Frontal cortex (tissue), 4 donors: ENCODE measurements at places on chromosomes 4 and X. TPM values are rescaled to one million over a fixed set of nuclear protein-coding genes. Genes with fewer than 3 reads are reported as not detected.

DNA sequence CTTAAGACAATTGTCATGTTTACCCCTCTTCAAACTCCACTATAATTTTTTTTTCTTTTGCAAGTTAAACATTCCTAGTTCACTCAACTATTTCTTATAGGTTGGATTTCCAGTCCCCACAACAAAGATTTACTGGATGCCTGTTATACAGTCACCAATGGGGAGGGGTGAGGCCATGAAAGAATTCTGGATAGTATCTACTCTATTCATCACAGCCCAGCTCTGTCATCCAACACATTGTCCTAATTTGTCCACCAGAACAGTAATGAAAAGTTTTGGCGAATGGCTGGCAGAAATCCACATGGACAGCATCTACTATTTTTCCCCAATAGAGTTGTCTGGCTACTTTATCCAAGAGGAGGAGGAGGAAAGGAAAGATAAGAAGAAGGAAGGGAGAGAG is 192.7 kb upstream of the S100G start:
- DNase-seq = no peak

- DNase-seq = no peak
Measured at GRCh38 chr4:47109379-47109778, 78.0 kb downstream of the GABRB1 start.

- no peak for DNase-seq
Measured at GRCh38 chr4:144316869-144317268, 176.4 kb upstream of the GYPA start.

- peak; percentile 25 for DNase-seq
Measured at GRCh38 chr4:56468097-56468422, 643 bp downstream of the SRP72 start.

DNA sequence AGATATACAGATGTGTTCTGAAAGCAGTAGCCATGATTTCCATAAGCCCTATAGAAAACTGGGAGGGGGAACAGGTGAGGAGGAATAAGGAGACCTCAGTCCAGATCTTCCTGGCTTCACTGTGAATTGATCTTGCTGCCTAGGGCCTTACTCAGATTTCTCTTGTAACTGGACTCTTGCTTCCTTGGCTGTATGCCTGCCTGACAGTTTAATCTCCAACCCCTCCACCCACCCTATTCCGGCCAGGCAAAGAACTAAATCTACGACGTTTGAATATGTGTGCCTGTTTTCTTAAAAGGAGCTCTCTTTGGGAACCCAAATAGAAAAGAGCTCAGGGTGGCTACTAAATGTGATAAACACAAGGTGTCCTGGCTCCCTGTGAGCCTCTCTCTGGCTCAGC is 173.0 kb downstream of the GPC3 start:
- DNase-seq = no peak

DNA sequence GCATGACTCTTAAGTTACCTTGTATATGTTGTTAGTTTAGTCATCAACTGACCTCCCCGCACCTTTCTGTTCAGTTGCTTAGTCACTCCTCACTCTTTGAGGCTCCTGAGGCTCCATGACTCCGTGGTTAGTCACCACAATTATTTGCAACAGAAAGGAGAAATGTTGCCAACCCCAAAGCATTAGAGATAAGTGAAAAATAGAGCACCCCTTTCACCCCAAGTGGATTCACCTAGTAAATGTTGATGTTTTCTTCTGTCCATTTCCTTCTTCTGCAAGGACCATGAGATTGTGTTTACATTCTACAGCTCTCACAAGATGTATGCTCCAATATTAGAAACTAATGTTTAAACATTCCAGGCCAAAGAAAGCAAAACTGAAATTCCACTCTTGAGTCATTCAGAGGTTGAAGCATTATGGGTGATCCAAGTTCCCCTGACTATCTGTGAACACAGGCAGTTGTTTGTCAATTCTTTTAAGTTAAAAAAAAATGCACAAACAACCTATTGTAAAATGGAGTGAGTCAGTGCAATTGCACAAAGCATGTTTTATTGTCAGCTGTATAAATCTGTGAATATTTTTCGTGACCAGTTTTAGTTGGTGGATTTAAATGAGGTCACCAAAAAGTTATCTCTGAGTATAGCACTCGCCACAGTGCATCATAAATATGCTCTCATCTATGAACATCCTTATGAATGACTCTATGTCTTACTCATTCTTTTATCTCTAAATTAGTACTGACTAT is 552.4 kb upstream of the MAGEB2 start:
- DNase-seq = no peak

DNA sequence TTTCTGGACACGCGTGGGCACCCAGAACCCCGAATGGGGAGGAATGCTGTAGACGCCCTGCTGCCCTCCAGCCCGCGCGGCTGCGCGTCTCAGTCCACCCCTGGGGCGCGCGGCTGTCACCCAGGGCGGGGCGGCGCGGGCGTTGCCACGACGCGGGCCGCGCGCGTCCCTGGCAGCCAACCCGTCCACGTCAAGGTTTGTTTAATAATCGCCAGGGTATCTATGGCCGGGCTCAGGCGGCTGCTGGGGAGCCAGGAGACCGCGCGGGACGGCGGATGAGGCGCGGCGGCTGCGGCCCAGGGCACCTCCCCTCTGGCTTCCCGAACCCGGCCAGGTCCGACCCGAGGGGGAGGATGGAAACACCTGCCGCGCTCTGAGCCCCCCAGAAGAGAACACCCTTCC is at the start of gene SPATA18:
Gene SPATA18 (plus strand): TSS at position 92 of the 402 bp plus-strand sequence. CDS start 401 bp downstream, outside the sequence.
- DNase-seq = no peak

DNA sequence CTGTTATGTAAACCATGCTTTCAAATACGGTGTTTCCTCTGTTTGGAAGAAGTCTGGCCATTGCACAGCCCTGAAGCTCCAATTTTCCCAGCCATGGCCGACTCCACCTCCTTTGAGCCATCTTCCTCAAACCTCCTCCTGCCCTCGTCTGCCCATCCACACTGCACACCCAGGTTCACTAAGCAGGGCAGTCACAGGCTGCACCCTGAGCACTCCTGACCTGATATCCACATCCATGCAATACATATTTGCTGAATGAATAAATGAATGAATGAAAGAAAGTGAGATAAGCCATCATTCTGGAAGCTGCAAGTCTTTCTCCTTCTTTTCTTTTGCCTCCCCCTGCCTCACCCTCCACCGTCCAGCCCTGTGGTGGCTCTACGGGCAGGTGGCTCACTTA is 22.2 kb downstream of the XG start:
- no peak for DNase-seq

- DNase-seq = no peak
Measured at GRCh38 chrX:120428309-120428708, 40.8 kb downstream of the LAMP2 start.

GRCh38 chr4:73055241-73055897 is 14.1 kb downstream of the COX18 start:
- DNase-seq = no peak

GRCh38 chr4:153790962-153791551 is 2.2 kb upstream of the SFRP2 start:
- peak; percentile 40 for DNase-seq

DNA sequence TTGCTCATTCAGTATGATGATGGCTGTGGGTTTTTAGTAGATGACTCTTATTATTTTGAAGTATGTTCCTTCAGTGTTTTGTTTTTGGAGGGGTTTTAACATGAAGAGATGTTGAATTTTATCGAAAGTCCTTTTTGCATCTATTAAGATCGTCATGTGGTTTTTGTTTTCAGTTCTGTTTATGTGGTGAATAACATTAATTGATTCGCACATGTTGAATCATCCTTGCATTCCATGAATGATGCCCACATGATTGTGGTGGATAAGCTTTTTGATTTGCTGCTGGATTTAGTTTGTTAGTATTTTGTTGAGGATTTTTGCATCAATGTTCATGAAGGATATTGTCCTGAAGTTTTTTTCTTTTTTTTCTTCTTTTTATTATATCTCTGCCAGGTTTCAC is 347.4 kb upstream of the EPHA5 start:
- no peak for DNase-seq

- no peak for DNase-seq
Measured at GRCh38 chr4:163161536-163162205, 5.0 kb downstream of the NAF1 start.

GRCh38 chrX:1153940-1154339 is 58.5 kb downstream of the CRLF2 start:
- no peak for DNase-seq

DNA sequence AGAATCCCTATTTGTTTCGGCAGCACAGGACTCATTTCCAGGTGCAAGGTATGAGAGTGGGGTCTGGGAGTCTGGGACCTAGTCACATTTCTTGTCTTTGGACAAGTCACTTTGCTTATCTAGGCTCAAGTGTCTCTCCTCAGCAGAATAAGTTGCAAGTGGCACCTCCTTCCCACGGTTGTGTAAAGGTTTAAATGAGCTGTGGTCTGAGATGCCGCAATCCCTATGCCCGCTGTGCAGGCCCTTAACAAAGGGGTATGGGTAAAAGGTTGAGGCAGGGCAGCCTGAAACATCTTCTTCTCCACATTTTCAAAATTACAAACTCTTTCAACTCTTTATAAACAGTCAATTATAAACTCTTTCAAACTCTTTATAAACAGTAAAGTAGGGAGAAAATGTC is 93.7 kb downstream of the RTL5 start:
- DNase-seq = no peak

DNA sequence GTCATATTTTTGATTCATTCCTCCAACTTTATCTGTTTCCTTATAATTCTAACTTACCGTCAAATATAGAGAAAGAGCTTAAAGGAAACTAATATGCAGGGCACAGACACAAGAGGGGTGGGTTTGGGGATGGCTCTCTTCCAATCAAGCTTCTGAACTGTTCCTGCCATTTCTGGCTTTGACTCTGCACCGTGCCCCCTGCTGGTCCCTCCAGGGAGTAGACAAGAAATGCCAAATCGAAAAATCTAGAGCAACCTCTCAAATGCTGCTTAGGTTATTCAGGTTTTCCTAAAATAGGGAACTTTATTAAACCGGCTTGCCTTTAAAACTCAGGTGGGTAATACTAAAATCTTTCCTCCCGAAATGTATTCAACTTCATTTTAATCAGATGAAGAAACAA is 39.8 kb upstream of the VCX3A start:
- no peak for DNase-seq

GRCh38 chr4:66855956-66856355 is 689.3 kb downstream of the CENPC start:
- no peak for DNase-seq

- no peak for DNase-seq
Measured at GRCh38 chrX:96729053-96729452, 44.4 kb downstream of the DIAPH2 start.

PALLD gene
- total RNA-seq = 17.1 TPM

NXF2B gene
- total RNA-seq = not detected

NOX1 gene
- total RNA-seq = not detected

TAB3 gene
- 17.1 TPM for total RNA-seq

SCML2 gene
- 13.9 TPM for total RNA-seq

SETD7 gene
- total RNA-seq = 28.5 TPM

MAOB gene
- 4.9 TPM for total RNA-seq

BEX4 gene
- total RNA-seq = 110 TPM

HMGN5 gene
- total RNA-seq = 0.41 TPM

TKTL1 gene
- total RNA-seq = 1.6 TPM

SLC26A1 gene
- 2.0 TPM for total RNA-seq
